ENCODE measurements at places on chromosomes 7 and 10.

DNA sequence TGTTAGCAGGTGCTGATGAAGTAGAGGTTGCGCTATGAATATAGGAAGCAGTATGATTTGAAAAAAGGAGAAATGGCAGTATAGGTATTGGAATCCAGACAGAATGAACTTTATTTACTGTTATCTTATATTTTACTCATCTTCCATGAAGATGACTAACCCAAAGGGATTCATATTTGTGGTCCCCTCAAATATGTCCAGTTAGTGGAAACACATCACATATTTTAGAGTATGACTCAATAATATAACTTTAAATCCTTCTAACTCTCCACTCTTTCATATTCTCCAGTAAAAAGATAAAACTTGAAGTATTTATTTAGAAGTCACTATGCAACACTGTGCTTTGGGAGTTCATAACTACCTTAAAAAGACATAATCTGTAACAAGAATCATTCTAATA, 286.5 kb upstream of the LRRTM3 start:
- DNase-seq = no peak

- DNase-seq = no peak
Observed at GRCh38 chr10:111080224-111080623, 3.4 kb downstream of the ADRA2A start.

DNA sequence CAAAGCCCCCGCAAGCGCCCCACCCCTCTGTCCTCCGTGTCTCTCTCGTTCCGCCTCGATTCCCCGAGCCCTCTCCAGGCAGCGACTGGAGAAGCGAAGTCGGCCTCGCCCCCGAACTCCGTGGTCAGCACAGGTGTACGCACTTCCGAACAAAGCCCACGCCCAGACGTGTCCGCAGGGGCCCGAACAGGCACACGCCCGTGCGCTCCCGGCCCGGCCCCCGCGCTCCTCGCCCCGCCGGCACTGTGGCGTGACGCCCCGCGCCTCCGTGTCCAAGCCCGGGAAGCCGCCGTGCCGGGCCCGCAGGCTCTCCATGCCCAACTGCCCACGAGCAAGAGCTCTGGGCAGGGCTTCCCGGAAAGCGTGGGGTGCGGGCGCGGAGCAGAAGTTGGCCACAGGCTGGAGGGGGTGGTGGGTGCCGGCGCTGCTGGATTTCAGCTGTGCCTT, 662 bp downstream of the NRCAM start:
- no peak for DNase-seq

GRCh38 chr10:110625951-110626855, 17.9 kb upstream of the RBM20 start:
- no peak for DNase-seq

- no peak for DNase-seq
Observed at GRCh38 chr7:34875481-34875880, 161.8 kb downstream of the DPY19L1 start.

DNA sequence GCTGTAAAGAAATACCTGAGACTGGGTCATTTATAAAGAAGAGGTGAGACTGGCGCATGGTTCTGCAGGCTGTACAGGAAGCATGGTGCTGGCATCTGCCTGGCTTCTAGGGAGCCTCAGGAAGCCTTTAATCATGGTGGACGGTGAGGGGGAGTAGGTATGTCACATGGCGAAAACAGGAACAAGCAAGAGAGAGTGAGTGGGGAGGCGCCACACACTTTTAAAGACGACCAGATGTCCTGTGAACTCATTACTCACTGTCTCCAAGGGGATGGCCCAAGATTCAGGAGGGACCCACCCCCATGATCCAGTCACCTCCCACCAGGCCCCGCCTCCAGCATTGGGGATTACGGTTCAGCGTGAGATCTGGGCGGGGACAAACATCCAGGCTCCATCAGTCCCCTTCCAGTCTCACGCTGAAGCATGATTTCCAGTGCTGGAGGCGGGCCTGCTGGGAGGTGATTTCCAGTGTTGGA, 3.2 kb downstream of the ZNF316 start:
- peak; percentile 82 for DNase-seq

DNA sequence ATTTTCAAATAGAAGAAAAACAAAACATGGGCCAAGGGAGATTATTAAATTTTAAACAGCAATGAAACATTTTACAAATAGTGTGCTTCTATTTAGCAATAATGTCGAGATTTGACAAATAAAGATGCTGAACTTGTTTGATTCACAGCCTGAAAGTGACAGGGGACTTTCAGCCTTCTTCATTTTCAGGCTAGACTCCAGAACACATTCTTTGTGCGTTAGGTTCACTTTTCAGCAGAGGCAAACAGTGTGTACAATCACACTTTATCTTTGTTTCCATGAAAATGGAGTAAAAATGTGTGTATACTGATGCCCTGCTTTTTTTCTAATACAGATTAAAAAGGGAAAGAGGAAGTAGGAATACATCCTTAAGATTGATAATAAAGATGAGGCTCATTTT, 35.6 kb downstream of the FAM171A1 start:
- no peak for DNase-seq
